Stimulated activated CD8-positive, alpha-beta memory T cell treated with anti-CD3 and anti-CD28 coated beads, Interleukin-4, amount 100 ng/mL, for 1 hour (primary cell): ENCODE measurements at places on chromosomes 6 and 20.

DNA sequence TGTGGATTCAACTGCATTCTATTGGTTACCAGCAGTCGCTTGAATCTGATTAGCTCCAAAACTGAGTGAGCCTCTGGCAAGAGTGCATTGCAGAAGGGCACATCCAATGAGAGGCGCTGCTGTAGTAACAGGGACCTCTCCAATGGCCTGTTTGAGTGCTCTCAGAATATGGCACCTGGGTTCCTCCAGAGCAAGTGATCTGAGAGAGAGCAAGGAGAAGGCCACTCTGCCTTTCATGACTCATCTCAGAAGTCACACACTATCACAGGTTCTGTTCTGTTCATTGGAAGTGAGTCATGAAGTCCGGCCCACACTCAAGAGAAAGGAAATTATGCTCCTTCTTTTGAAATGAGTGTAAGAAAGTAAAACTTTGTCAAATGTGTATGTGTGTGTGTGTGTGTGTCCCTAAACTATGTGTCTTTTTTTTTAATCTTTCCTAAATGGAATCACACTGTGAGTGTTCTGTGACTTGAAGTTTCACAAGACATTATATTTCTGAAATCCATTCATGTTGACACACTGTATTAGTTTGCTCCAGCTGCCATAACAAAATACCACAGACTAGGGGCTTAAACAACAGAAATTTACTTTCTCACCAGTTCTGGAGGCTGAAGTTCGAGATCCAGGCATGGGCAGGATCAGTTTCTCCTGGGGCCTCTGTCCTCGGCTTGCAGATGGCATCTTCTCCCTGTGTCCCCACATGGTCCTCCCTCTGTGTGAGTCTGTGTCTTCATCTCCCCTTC is 138.3 kb upstream of the CDYL start:
- DNase-seq: no peak

DNA sequence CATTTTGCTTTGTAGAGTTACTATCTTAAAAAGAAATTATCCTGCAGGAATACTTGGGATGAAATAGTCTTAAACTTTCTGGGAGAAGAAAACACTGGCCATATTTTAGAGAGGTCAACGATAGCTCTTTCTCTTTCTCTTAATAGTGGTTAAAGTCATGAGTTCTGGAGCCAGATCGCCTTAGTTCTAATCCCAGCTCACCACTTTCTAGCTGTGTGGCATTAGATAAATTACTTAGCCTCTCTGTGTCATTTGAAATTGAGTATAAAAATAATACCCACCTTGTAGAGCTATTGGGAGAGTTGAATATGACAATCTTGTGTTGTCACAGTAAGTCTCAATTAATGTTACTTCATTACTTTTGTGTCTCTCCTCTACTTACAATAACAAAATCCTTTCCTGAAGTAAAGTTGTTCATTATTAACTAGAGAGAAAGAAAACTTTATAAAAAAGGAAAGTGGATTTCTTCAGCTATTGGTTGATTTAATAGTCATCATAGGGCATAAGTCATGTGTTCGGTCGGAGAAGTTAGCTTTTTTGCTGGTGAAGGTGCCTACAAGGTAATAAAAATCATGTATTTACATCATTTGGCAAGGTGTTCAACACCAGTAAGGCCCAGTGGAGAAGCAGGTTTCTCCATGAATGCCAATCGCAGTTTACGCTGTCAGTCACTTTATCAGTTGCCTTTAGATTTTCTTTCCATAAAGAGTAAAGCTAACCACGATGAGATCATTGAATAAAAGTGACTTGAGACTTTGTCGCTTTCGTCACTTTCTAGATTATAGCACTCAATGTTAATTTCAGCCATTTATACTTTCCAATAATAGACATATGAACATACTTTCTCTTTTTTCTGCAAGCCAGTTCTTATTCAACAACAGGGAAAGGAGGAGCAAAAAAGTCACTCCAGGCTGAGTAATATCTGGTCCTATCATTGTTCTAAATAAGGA is 2.0 kb downstream of the NEDD9 start:
- DNase-seq: no peak

DNA sequence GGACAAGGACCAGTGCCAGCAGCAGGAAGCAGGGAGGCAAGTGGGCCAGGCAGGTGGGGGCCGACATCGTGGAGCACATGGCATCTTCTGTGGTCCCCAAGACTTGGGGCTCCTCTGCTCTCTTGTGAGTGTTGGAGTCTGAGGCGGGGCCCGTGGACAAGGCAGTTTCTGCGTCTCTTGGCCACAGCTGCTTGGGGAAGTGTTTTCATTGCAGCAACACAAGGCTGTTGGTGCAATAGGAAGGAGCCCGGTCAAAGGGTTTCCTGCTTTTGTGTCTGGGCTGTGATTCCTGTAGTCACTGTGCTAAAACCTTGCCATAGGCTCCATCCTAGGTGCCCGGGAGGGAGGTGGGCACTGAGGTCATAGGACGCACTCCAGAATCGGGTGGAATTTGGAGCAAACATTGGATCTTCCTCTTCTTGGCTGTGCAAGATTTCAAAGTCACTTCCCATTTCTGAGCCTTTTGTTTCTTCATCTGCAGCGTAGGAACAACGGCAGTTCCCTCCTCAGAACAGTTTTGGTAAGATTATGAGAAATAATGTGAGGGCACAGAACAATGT is at the start of gene SIRPB2:
TSS of gene SIRPB2 (minus strand) at position 140 of the 560 bp plus-strand sequence. CDS start at position 79, 61 bp downstream.
- no peak for DNase-seq

DNA sequence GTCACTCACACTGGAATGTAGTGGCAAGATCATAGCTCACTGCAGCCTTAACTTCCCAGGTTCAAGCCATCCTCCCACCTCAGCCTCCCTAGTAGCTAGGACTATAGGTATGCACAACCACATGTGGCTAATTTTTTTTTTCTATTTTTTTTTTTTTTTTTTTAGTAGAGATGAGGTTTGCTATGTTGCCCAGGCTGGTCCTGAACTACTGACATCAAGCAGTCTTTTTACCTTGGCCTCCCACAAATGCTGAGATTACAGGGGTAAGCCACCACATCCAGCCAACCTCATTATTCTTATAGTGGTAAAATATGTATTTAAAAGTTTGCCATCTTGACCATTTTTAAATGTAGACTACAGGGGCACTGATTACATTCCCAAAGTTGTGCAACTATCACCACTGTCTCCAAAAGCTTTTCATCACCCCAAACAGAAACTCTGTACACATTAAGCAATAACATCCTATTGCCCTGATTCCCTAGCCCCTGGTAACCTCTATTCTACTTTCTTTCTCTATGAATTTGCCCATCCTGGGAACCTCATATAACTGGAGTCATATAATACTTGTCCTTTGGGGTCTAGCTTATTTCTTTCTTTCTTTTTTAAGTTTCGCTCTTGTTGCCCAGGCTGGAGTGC is 268.0 kb upstream of the JARID2 start:
- no peak for DNase-seq

DNA sequence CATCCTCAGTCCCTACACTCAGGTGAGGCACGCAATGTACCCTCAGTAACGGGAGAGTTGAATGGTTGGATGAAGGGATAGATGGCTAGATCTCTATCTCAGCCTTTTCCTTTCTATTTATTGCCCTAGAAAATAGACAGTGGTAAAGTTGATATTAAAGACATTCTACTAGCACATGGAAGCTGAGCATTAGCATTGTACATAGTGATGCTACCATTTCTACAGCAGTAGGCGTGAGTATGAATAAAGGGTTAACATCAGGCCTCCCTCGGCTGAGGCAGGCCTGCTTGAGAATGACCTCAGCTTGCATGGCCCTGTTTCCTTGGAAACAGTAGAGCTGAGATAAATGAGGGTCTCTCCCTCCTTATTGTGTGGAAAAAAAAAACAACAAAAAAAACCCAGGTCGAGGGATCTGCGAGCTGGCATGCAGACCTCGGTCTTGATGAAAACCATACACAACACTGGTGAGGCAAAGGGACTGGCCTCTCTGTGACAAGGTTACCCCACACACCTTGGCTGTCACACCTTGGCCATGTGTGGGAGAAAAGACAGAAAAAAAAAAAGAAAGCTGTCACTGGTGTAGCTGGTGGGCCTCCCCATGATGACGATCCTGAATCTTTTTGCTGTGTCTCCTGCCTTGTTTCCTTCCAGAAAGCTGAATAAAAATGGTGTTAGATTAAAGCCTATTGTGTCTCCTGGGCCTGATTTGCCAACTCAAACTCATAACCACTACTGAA is 160.0 kb downstream of the HACE1 start:
- DNase-seq: no peak

DNA sequence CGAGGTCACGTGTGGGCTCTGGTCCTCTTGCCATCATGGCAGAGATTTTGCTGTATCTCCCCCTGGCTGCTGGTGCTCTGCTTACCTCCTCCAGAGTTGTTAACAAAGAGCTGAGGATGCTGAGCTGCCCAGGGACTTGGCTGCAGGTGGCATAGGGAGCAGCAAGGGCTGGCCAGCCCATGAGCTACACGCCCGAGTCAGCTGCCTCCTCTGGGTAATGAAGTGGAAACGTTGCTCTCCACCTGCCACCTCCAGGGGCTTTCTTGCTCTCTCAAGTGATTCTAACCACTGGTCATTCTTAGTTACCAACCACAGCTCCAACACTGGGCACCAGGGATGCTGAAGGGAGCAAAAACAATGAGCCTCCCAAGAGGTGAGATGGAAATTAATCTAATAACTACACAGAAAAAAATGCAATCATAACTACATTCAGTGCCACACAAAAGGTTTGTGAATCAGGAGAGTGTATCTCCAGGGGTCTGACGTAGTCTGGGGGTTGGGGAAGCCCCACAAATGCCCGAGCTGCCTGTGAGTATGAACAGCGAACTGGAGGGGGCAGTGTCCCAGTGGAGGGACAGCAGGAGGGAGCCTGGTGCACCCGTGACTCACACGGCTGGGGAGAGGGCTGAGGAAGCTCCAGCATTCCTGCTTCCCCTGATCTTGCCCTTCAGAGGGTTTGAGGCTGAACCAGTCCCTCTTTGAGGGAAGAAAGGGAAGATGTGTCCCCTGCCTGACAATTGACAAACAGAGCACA is 78.7 kb downstream of the CDH26 start:
- DNase-seq: no peak

DNA sequence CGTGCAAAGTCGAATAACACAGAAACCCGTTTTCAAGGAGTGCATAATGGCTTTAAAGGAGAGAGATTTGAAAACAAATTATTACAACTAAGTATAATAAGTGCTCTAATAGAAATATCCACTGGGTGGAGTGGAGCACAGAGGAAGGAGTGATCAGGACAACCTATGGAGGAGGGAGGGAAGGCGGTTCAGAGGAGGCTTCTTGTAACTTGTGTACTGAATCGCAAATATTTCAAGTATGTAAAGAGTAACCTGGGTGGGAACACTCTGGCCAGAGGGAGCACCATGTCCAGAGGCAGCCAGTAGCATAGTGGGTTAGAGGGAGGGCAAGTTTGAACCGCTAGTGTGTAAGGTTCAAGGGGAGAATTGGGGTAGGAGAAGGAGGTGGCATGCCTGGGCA is 21.6 kb upstream of the TNFAIP3 start:
- no peak for DNase-seq

- no peak for DNase-seq
Measured at GRCh38 chr6:137427656-137428290, 66.4 kb downstream of the OLIG3 start.

- no peak for DNase-seq
Measured at GRCh38 chr6:52976591-52977035, 18.5 kb downstream of the GSTA4 start.

GRCh38 chr20:62048346-62048761 is 17.3 kb downstream of the TAF4 start:
- DNase-seq: no peak

DNA sequence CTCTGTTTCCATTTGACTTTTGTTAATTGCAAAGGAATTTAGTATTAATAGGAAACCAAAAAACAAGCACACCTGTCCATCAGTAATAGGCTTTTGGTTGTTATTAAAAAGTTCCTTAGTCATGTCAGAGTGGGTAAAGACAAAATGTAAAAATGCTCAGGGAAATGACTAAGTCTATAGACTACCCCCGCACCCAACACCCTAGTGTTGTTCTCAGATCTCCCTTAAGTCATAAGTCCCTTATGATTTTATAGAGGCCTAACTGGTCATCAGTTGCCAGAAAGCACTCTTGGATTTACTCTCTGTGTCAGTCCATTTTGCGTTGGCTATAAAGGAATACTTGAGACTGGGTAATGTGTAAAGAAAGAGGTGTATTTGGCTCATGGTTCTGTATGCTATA is 52.8 kb downstream of the MAP3K4 start:
- DNase-seq: no peak

DNA sequence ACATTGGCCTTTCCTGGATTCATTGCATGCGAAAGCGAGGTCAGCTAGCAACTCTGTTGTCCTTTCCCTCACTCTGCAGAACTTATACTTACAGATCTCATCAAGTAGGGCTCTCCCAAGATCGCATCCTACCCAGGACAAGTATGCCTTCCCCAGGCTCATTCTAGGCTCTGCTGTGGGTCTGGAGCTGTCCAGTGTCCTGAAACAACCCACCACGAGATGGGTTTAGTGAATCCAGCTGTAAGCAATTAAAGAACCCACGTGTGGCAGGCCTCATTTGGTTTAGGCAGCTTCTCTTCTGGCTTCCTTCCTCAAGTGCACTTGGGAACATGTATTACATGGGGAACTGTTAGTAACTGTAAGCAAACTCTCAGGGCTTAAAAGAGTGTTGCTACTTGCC is 406.5 kb upstream of the CHD6 start:
- DNase-seq: no peak

DNA sequence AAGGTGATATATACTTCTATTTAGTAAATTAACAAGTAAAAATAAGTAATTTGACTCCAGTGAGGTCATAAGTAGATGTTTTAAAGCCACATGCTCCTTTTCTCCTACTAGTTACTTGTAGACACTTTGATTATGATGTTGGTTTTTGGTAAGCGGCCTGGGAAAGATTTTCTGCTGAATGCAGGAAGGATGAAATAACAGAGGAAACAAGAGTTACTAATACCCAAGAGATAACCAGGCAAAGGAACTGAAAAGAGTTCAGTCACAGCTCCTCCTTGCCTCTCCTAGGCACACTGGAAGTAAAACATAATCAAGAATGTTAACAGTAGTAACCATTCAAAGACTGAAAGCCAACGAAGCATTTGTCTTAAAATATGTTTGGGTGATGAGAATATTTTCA is 203.3 kb downstream of the RNGTT start:
- no peak for DNase-seq

- no peak for DNase-seq
Measured at GRCh38 chr6:160996131-160996601, 4.6 kb downstream of the MAP3K4 start.

GRCh38 chr6:122789182-122790027 is at the start of gene SMPDL3A:
SMPDL3A (plus strand) TSS chr6:122789258; CDS start chr6:122789347, 89 bp downstream.
- no peak for DNase-seq

DNA sequence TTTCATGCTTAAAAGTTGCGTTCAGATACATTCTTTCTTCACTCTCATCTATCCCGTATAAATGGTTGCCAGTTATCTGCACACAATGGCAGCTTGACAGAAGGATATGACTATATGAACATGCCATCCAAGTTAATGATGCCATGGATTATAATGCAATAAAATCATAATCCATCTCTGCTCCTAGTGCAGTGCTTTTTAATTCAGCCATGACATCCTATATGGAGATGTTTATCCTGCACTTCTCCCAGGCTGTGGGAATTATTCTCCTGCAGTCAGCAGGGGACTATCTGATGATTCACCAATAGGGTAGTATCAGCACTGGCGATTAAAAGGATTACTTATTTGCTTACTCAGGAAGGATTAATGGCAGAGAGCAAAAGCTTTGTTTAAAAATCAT is 273.8 kb downstream of the SAMD5 start:
- DNase-seq: no peak
